HS-5 (cell line): ENCODE measurements at places on chromosomes 7 and 10.

DNA sequence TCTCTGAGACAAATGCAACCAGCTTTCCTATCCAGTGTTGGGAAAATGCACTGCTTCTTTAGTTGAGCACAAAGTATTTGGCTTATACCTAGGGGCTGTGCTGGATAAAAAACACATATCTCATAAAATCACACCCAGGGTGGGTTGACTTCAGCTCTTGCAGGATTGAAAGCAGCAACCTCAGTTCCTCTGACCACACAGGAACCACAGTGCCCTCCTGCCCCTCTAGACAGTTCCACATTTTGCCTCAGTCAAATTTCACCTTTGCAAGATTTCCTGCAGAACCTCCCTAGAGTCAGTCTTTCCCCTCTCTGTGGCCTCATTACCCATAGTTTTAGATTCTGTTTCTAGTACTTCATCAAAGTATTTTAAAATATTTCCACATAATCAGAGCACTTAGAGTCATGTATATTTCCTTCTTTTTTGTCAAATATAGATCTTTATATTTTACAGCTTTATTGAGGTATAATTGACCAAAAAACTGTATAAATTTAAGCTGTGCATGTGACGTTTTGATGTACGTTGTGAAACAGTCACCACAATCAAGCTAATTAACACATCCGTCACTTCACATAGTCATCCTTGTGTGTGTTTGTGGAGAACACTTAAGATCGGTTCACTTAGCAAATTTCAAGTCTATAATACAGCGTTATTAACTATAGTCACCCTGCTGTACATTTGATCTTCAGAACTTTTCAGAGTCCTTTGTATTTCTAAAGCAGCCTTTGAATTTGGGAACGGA, 37.0 kb upstream of the EGR2 start:
- no peak for DNase-seq

GRCh38 chr10:75223507-75223906, 12.2 kb downstream of the COMTD1 start:
- no peak for DNase-seq

GRCh38 chr7:135210888-135211178, 493 bp downstream of the WDR91 start:
- DNase-seq = no peak

DNA sequence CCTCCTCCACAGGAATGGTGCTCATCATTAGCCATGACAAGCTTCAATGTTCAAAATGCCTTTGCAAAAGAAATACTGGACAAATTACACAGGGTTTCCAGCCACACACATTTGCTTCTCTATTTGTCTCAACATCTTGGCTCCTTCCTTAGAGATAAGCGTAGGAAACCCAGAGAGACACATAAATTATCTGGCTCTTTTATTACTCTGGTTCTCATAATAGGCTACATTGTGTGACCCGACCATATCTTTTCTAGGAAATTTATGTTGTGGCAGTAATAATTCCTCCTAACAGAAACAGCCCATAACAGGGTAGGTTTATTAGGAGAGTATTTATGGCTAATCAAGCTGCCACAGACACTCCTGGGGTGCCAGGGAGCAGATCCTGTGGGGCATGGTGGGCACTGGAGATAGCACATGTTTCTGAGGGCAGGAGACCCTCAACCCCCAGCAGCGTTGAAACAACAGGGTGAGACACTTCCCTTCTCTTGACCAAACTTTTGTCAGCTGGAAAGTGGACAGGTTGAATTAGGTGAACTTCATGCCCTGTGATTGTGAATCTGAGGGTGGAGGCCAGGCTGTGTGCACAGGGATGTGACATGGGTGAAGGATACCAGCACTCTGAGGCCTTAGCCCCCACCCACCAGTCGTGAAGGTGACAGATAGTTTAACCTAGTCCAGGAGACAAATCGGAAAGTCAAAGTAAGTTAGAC, 295.9 kb upstream of the ZNF32 start:
- DNase-seq = no peak

GRCh38 chr7:66522518-66522917, 106.2 kb upstream of the KCTD7 start:
- DNase-seq = no peak

DNA sequence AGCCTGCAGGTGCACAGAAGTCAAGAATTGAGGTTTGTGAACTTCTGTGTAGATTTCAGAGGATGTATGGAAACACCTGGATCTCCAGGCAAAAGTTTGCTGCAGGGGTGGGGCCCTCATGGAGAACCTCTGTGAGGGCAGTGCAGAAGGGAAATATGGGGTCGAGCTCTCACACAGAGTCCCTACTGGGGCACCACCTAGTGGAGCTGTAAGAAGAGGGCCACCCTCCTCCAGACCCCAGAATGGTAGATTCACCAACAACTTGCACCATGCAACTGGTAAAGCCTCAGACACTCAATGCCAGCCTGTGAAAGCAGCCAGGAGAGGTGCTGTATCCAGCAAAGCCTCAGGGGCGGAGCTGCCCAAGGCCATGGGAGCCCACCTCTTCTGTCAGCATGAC, 205.8 kb downstream of the CCSER2 start:
- no peak for DNase-seq

GRCh38 chr10:130403153-130404075, 267.2 kb downstream of the GLRX3 start:
- DNase-seq = no peak

GRCh38 chr7:39620486-39620885, 2.9 kb upstream of the RALA start:
- no peak for DNase-seq

GRCh38 chr7:137576481-137576880, 232.9 kb upstream of the PTN start:
- no peak for DNase-seq

DNA sequence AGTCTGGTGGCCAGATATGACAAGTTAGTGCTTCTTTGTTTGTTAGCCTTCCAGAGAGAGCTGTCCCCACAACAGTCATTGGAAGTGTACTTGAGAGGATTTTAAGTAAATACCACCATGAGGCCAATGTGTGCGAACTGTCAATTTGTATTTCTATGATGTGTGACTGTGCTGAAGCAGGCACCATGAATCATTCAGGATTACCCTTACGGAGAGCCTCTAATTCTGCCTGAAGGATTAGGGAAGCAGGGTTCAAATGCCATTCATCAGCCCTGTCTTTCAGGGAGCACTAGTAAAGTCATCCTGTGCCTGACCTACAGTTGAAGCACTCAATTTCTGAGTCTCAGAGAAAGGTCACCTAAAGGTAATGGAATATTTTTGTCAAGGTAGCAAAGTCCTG, 109.3 kb downstream of the GATA3 start:
- no peak for DNase-seq
